RWPE1 (cell line): ENCODE measurements at places on chromosomes 11 and 22.

DNA sequence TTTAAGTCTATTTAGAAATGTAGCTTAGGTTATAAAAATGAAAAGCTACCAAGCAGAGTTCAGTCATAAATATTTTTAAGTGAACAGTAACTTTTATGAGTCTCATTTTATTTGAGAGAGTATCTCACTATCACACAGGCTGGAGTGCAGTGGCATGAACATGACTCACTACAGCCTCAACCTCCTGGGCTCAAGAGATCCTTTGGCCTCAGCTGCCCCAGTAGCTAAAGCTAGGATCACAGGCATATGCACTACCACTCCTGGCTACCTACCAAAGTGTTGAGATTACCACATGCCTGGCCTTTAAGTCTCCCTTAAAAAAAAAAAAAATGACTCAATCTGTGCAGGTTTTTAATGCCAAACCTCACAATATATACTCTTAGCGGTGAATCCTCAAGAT is 34.7 kb upstream of the CLNS1A start:
- no peak for DNase-seq

DNA sequence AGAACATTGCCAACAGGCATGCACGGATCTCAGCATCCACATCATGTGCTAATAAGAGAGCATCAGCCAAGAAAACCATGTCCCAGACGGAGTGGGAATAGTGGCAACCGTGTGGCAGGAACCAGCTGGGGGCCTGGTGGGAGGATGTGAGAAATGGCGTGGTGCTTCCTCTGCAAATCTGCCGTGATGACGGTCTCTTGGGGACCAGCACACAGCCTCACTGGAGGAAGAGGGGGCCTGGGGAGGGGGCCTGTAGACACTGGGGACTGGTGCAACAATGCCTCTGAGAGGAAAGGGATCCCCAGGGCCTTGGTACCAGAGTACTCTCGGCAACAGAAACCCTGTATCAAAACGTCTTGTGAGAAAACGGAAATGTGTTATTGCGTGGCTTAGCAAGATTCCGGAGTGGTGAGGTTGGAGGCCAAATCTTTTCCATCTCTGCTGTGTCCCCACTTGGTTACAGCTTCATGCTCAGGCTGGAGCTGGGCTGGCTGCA is 154.3 kb upstream of the TBCEL start:
- no peak for DNase-seq

GRCh38 chr22:39349967-39350726 is at the start of gene SYNGR1:
SYNGR1 (plus strand) TSS chr22:39349991; CDS start chr22:39350011, 20 bp downstream.
- no peak for DNase-seq

GRCh38 chr22:40363059-40363458 is 7.3 kb upstream of the SGSM3 start:
- DNase-seq = no peak

- no peak for DNase-seq
Observed at GRCh38 chr11:110375351-110375750, 54.4 kb upstream of the FDX1 start.
